NCI-H187 (cell line): ENCODE measurements at places on chromosomes 2 and 18.

DNA sequence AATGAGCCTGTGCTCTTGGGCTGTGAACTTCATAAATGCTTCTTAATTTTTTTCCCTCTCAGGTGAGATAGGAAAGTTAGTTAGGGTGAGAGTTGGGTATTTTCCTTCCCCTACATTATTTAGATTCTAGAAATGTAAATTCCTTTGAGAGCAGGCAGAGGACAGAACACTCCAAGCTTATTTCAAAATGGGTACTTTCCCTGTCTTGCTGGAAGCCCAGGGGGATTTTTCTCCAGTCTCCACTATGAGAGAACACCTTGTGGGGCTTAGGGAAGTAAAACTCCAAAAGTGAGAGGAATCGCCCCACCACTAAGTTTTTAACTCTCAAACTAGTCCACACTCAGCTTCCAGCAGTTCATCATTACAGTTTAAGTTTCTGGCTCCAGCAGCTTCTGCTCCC is 253.2 kb upstream of the CTAGE1 start:
- DNase-seq = no peak

DNA sequence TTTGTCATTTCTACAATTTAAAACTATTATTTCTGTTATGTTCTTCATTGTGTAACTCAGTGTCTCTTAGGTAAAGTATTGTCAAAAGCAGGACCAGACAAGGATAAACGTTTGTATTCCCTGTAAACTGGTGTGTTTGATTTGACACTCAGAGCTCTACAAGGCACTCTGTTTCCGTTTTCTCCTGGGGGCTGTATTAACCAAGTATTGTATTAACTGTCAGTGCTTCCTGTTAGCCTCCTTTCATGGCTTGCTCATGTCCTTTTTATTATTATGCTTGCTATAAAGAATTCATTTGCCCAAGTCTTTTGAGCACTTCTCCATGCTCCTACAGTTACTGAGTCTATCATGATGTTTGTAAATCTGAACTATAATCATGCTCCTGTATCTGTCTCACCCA is 323.7 kb downstream of the LPIN1 start:
- DNase-seq = no peak

- DNase-seq = no peak
Measured at GRCh38 chr18:13449651-13450050, 231.1 kb downstream of the LDLRAD4 start.

DNA sequence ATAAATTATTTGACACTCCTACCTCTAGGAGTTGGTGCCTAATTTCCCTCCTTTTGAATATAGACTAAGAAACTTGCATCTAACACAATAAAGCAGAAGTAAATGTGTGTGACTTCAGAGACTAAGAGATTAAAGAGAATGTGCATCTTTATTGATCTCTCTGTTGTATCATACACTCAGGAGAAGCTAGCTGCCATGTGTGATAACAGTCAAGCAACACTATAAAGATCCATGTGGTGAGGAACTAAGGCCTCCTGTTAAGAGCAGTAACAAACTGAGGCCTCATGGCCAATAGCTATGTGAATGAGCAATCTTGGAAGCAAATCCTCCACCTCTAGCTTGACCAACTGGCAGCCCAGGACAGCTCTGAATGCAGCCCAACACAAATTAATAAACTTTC is 3.4 kb downstream of the FANCL start:
- no peak for DNase-seq

- no peak for DNase-seq
Measured at GRCh38 chr2:10623776-10624175, 66.0 kb downstream of the NOL10 start.

- DNase-seq = no peak
Measured at GRCh38 chr18:48592540-48593171, 53.8 kb downstream of the CTIF start.

DNA sequence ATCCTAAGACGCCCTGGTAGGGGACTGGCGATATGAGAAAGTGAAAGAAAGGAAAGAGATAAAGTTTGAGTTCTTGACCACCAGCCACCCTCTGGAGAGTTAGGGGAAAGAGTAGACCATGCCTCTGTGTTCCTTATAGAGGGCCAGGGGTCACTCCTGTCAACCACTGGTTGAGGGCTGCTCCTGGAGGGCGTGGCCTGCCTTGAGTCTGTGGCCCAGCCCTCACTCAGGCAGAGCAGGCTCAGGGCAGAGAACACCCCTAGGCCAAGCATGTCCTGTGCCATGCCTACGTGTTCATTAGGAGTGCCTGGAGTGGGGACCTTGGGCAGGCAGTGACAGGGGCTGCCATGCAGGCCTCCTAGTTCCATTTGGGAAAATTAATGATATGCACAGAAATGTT is 161.1 kb upstream of the EPB41L3 start:
- DNase-seq = no peak

DNA sequence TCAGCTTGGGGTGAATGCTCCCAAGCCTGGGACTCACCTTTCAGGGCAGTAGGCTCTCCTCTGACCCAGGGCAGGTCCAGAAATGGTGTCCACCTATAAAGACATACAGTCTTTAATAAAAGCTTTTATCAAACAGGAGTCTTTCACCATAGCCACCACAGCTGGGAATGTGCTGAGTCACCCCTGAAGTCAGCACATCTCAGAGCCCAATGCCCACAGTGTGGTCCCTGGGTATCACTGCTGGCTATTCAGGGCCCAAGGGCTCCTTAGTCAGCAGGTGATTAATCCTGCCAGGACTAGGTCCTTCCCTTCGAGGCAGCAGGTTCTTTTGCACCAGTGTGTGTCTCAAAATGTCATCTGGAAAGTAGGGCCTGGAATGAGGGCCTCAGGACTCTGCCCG is 181.9 kb downstream of the MEMO1 start:
- no peak for DNase-seq

GRCh38 chr18:50649821-50650220 is 89.9 kb downstream of the MAPK4 start:
- no peak for DNase-seq

DNA sequence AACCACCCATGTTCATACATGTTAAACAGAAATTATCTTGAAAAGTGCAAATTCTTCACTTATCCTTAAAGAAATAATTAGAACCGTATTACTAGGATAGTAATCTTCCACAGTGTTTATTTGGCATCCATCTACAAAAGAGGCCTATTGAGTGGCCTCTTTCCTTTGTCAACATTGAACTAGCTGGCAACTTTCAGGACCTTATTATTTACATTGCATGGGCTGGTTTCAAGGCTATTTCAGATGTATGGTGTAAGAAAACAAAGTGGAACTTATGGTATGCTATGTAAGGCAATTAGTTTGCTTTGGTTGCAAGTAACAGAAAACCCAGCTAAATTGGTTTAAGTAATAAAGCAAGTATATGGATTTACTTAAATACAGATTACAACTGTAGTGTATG is 324.6 kb downstream of the RBM43 start:
- no peak for DNase-seq

DNA sequence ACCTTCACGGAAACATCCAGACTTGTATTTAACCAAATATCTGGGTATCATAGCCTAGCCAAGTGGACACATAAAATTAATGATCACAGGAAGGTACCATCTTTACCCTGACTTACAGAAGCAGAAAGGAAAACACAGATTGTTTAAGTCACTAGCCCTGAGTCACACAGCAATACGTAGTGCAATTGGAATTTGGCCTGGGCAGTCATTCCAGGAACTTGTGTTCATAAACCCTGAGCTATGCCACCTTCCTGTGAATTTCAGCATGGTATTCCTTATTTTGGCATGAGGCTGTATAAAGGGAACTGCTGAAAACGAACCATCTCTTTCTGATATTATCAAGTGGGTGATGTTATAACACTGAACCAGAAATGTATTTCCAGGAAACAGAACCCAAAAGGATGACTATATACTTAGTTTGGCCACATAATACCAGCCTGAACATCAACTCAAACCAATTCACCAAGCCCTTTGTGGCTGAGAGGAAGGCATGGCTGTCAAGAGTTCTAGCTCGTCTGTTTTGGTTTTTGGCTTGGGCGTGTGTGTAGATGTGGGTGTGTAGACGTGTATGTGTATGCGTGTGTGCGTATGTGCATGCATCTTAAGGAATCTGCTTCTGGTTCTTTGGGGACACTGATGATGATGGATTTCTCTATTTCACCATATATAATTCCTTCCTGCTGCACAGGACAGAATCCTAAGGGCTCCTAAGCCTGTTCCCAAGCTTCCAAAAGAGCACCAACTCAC is 533.4 kb upstream of the ID2 start:
- DNase-seq = no peak

DNA sequence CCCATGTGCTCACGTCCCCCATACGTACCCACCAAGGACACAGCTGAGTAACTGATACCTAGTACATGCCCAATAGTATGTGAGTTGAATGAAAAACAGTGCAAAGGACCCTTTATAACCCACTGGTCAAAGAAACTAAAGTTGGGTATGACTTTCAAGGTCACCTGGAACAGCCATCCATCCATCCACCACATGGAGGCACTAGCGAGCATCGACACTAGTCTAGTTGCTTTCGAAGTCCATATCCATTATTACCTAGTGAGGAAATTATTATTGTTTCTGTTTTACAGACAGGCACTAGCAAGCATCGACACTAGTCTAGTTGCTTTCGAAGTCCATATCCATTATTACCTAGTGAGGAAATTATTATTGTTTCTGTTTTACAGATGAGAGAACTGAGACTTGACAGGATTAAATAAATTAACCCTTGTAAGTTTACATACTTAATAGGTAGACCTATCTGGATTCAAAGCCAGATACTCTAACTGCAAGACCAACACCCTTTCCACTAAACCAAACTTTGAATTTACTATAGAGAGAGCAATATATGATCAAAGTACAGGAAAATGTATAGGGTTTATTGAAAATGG is 233.7 kb downstream of the METTL4 start:
- DNase-seq = no peak

DNA sequence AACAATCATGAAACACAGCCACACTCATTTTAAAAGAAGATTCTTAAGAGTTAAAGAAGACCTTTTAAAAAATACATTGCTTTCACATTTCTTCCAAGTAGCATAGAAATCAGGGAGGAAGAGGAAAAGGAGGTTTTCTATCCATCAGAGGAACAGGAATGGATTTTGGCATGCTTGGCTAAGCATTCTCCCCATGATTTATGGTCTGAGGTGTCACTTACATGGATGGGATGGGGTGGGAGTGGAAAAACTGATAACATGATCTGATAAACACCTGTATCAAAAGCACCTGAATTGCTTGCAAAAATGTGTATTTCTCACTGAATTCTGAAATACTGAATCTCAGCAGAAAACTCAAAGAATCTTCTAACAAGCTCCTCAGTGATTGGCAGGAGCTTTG is 265.9 kb downstream of the NRXN1 start:
- DNase-seq = no peak

- DNase-seq = no peak
Measured at GRCh38 chr2:114128263-114128662, 238.4 kb downstream of the ACTR3 start.

- no peak for DNase-seq
Measured at GRCh38 chr2:119476301-119477112, 44.9 kb downstream of the TMEM37 start.

GRCh38 chr18:13242797-13243196 is 24.2 kb downstream of the LDLRAD4 start:
- no peak for DNase-seq

DNA sequence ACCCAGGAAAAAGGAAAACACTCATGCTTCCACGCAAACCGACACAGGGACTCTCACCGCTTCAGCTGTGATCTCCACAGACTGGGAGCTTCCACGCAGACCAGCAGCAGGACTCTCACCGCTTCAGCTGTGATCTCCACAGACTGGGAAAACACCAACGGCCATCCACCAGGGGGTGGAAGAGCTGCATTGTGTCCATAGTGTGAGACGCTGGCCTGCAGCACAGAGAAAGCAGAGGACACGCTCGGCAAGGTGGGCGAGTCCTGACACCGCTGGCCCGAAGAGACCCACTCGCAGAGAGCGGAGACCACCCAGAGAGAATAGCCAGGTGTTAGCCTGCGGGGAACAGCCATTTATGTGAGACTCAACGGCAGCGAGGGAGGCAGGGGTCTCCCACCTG is 42.5 kb upstream of the NFATC1 start:
- no peak for DNase-seq

- DNase-seq = no peak
Measured at GRCh38 chr2:26874514-26874913, 26.6 kb downstream of the DPYSL5 start.

DNA sequence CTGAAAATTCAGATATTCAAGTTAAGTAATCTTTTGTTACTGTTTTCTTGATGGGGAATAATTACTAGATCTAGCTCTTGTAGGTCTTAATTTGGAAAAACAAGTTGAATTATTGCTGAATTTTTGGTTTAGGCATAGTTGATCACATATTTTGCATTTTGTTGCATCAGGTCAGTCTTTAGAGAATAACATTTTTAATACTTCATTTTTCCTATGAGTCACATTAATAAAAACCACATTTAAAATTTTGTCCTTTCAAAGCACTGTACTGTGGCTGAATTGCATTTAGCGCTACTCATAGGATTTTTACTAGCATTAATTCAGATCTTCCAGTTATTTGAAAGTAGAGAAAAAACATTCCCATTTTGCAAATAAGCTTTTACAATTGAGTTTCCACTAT is 23.2 kb downstream of the MAP4K4 start:
- DNase-seq = no peak

- no peak for DNase-seq
Measured at GRCh38 chr2:206083602-206084438, 2.2 kb downstream of the INO80D start.

DNA sequence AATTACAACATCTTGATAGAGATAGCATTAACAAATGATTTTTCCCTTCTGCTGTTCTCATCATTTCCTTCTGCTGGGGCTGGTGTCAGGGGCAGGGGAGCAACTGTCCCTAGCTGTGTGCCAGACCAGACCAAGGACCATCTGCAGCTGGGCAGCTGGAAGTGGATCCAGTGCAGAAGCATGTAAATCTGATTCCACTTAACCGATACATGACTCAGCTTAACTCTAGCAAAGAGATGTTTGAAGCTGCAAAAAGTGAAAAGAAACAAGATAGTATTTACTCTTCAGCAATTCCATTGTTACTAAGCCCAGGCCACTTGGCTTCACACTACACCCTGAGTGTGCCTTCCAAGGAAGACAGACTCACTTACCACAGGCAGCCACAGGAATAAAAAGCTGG is 151.1 kb downstream of the GALNT1 start:
- DNase-seq = no peak

GRCh38 chr2:52810460-52810859 is 957.1 kb upstream of the CHAC2 start:
- no peak for DNase-seq

- no peak for DNase-seq
Measured at GRCh38 chr2:108268001-108268400, 20.7 kb upstream of the SULT1C2 start.

GRCh38 chr2:15049096-15049993 is 416.8 kb downstream of the LRATD1 start:
- no peak for DNase-seq

- DNase-seq = no peak
Measured at GRCh38 chr2:189152483-189152882, 27.1 kb downstream of the COL5A2 start.
